ENCODE measurements at places on chromosomes 7 and 10.

DNA sequence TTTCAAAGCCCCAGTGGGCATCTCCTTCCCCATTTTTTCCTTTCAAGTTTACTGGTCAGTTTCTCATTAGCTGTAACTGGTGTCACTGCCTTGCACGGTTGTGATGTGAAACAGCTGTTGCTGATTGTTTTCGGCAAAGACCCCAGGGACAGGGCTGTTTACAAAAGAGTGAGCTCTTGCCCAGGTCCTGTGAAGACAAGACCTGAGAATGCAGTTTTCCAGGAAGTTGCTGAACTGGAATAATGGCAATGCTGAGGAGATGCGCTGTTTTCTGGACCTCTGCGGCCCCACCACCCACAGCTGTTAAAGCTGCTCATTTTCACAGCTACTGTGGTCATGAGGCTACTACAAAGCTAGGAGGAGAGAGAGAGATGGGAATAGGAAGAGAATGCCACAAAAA, 116.6 kb upstream of the RSU1 start:
- DNase-seq, result no peak

DNA sequence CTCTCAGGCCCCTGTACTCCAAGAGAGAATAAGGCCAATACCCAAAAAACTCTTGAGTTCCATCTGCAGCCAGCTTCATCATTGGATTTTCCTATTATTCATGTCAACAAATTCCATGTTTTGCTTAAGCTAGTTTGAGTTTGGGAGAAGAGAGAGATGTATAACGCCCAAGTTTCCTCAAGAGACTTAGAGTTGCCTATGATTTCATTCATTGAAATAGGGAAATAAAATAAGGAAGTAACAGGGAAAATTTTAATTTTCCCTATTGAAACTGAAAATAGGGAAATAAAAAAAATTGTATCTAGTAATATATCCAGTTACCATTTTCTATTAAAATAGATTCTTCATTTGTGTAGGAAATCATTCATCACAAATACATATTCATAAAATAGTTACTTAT, 66.5 kb upstream of the SVIL start:
- DNase-seq, result no peak

DNA sequence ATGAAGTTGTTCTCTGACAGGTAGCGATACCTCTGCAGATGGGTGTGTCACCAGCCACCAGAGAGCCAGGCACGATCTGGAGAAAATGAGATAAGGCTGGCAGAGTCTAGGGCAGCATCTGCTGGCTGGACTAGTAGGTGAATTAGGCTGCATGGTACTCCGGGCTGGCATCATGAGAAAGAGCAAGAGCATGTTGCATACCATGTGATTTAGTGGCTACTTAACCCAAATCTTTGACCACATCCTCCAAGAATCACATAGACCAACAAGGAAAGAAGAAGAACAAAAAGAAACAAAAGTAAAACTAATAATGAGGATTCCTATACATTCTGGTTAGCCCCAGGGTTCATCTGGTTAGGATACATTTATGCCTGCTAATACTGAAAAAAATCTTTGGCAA, 23.4 kb upstream of the FAM170B start:
- no peak for DNase-seq

DNA sequence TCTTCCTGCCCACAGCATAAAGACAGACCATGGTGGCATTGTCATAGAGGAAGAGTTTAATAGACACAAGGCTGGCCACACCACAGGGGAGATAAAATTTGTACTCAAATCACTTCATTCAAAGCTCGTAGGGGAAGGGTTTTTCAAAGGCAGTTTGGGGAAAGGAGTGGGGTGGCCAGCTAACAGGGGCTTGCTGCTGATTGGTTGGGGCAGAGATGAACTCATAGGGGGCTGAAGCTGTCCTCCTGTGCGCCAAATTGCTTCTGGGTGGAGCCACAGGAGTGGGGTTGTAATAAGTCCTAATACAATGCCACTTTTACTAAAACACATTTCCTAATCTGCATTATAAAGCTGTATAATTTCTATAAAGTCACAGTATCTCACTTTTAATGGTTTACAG, 22.5 kb downstream of the PDZD8 start:
- no peak for DNase-seq

- no peak for DNase-seq
Observed at GRCh38 chr7:121371883-121372282, 24.2 kb downstream of the FAM3C start.

DNA sequence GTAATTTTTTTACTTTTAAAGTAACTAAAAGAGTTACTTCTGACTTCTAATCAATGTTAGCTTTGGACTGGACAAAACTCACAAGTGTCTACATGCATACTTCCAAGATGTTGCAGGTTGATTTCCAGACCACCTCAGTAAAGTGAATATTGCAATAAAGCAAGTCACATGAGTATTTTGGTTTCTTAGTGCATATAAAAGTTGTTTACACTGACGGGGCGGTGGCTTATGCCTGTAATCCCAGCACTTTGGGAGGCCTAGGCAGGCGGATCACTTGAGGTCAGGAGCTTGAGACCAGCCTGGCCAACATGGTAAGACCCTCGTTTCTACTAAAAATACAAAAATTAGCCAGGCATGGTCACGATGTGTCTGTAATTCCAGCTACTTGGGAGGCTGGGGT, 40.8 kb downstream of the PANK1 start:
- no peak for DNase-seq

DNA sequence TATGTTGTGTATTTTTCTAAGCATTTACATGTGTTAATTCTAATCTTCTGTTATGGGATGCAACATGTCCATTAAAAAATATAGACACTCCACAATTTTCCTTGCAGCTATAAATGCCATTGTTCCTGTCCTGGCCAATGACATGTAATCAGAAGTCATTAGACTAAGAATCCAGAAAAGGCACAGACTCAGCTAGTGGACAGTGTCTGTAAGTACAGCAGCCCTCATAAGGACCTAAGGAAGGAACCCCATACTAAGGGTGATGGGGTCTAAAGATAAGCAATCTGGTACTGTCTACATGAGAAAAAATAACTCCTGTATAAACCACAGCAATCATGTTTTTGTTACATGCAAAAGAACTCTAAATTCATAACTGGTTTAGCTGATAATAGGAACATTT, 115.9 kb downstream of the GPR85 start:
- no peak for DNase-seq

GRCh38 chr10:71103961-71104360, 108.4 kb upstream of the UNC5B start:
- no peak for DNase-seq

DNA sequence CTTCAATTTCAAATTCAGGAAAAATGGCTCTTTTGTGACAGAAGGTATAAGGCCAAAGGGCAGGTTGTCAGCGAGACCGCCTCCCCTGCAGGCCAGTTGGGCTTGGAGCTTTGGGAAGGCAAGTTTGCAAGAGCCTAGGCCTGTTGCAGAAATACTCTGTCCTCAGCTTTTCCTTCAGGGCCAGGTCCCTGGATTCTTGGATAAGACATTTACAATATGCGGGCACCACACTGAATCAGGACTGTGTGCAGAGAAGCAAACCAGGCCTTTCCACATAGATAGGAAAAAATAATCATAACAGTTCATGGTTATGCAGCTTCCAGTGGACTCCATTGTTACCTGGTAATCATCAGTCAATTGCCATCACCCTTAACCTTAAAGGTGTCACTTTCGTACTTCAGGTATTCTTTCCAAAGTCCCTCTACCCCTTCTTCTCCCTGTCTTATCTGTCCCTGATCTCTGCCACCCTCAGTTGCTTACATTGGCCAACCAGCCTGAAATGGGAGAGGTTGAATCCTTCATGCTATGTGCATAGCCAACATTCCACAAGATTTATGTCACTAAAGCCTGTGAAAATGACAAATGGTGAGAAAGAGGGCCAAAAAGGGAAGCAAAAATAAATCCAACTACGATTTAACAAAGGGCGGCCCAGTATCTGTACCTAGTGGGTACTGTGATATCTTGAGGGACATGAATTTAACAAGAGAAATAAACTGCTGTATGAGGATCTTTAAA, 304.5 kb upstream of the NFE2L3 start:
- no peak for DNase-seq

- DNase-seq, result no peak
Observed at GRCh38 chr7:55113760-55114540, 95.1 kb downstream of the EGFR start.

- DNase-seq, result no peak
Observed at GRCh38 chr10:98332623-98333269, 64.8 kb upstream of the LOXL4 start.

DNA sequence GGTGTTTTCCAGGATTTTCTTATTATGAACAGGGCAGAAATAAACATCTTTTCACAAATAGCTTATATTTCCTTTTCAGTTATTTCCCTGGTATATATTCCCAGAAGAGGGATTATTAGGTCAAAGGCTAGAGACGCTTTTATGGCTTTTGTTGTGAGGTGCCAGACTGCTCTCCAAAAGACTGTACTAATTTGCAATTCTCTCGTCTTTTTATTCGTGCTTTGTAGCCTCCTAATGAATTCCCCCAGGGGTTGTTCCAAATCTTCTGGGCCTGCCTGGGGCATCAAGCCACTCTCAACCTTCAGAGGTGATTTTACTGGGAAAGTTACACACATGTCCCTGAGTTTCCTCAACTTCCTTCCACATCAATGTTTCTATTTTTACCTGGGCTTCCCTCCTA, 34.0 kb upstream of the R3HCC1L start:
- DNase-seq, result no peak

GRCh38 chr10:5581670-5582566, 57.2 kb downstream of the CALML3 start:
- DNase-seq, result no peak

DNA sequence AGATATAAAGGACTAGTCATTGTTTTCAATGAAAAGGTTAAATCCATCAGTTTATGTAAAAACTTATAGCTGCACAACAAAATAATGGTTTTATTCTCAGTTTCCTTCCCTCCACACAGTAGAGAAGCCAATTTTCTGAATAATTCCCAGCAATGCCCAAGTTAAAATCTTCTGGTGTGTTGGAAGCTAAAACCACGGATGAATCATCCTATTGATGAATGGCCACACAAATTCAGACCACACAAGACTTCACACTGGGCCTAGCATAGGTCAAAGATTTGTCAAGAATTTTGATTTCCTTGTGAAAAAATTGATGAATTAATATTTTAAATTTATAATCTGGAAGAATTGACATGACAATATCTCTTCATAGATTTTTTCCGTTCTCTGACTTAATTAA, 617.6 kb downstream of the INHBA start:
- DNase-seq, result no peak

- peak; percentile 83 for DNase-seq
Observed at GRCh38 chr7:4702961-4703512, 20.9 kb downstream of the FOXK1 start.

GRCh38 chr10:133042816-133043215, 44.9 kb upstream of the ADGRA1 start:
- DNase-seq, result no peak

DNA sequence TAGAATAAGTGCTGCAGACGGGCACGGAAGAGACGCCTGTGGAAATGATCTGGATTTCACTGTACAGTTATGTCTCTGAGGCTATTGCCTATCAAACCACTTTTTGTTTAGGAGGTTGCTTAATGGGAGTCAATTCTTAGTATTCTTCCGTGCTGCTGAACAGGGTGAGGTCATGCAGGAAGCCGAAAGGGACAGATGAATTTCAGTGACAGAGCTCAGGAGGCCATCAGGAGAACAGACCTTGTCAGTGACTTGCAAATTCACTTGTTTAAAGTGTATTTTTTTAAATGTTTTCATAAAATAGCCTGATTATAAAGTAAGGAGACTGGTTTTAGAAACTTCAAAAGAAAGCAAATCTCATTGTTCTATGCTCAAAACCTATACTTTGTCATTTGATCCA, 58.9 kb downstream of the XRCC2 start:
- DNase-seq, result no peak

GRCh38 chr7:128899392-128899791, 11.1 kb downstream of the KCP start:
- no peak for DNase-seq

GRCh38 chr10:48194830-48195229, 79.7 kb downstream of the FRMPD2 start:
- no peak for DNase-seq

- no peak for DNase-seq
Observed at GRCh38 chr10:24762966-24763623, 39.4 kb upstream of the ARHGAP21 start.

- no peak for DNase-seq
Observed at GRCh38 chr10:129711291-129711690, 244.2 kb downstream of the MGMT start.

GRCh38 chr7:121322460-121322859, 6.3 kb upstream of the WNT16 start:
- DNase-seq, result no peak

- no peak for DNase-seq
Observed at GRCh38 chr7:140512317-140513000, 33.2 kb upstream of the MKRN1 start.
